ENCODE measurements at places on chromosomes 13 and 19.

DNA sequence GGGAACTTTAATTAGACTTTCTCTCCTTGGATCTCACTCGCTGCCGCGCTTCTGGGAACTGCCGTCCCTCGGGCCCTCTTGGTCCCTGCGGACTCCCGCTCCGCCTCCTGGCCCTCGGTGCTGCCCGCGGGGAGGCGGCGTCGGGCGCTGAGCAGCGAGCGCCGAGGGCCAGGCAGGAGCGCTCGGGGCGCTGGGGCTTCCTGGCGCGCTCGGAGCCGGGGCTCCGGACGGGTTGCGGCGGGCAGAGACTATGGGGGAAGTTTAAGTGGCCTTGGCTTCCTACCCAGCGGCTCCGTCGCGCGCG is 704 bp downstream of the CHST8 start:
- no peak for DNase-seq

DNA sequence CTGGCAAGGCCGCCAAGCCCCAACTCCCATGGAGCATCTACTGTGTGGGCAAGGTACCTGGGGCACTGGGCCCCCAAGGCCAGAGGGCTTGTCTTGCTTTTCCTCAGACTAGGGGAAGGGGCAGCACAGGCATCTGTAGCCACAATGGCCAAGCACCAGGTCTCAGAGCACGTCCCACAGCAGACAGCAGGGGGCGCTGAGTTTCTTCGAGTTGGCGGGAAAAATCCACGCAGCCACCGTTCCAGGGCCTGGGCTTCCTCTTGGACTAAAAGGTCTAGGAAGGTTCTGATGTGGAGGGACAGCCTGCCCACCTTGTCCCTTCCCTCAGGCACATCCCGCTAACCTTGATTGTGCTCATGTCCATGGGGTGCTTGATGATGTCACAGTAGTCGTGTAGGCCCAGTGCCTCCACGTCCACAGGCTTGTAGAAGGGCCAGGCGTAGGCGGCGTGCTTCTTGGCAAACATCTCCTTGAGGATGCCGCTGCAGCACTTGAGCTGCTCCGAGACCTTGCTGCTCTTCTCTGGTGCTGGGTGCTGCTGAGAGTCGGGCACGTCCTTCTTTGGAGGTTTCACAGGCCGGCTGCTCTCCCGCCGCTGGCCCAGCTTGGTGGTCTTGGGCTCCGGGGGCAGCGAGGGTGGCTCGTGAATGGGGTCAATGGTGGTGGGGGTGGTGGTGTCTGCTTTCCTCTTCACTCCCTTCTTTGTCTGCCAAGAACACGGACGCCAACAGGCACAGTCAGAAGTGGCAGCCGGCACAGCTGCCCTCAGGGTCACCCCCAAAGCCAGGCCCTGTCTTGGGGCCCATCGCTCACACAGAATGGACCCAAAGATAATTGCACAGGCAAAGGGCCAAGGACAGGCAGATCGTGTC is 32.0 kb upstream of the EPHX3 start:
- peak; percentile 86 for DNase-seq

DNA sequence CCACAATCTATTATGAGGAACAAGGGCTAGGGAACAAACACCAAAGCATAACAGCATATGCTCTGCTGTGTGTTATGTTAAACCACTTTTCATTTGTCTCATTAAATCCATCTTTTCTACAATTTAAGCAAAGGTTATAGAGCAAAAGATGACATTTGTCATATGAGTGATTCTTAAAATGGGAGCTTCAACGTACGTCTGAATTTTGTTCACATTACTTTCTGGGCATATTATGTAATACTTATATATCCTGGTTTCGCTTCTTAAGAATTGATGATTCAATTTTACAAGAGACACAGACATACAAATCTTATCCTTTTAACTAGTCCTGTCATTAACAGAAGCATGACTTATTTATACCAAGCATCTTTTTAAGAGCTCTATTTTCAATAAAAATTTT is 3.3 kb upstream of the TPP2 start:
- DNase-seq, result no peak

GRCh38 chr13:58080806-58081205 is 449.3 kb downstream of the PCDH17 start:
- DNase-seq, result no peak

GRCh38 chr13:103487841-103488240 is 421.6 kb upstream of the SLC10A2 start:
- no peak for DNase-seq

DNA sequence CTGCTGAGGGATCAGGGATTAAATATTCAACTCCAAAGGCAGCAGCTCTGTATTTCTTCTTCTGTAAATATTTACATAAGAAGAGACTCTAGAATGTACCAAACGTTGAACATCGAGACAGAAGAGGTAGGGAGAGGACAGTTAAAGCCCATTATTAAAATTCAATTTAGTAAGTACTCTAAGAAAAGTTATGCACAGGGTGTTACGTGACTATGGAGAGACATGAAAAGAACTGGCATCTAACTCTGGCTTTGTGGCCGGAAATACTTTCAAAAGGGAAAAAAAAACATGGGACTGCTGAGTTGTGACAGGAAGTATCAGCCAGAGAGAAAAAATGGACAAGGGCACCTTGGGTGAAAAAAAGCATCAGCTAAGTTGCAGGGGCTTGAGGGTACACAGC is 36.7 kb downstream of the LNX2 start:
- no peak for DNase-seq

DNA sequence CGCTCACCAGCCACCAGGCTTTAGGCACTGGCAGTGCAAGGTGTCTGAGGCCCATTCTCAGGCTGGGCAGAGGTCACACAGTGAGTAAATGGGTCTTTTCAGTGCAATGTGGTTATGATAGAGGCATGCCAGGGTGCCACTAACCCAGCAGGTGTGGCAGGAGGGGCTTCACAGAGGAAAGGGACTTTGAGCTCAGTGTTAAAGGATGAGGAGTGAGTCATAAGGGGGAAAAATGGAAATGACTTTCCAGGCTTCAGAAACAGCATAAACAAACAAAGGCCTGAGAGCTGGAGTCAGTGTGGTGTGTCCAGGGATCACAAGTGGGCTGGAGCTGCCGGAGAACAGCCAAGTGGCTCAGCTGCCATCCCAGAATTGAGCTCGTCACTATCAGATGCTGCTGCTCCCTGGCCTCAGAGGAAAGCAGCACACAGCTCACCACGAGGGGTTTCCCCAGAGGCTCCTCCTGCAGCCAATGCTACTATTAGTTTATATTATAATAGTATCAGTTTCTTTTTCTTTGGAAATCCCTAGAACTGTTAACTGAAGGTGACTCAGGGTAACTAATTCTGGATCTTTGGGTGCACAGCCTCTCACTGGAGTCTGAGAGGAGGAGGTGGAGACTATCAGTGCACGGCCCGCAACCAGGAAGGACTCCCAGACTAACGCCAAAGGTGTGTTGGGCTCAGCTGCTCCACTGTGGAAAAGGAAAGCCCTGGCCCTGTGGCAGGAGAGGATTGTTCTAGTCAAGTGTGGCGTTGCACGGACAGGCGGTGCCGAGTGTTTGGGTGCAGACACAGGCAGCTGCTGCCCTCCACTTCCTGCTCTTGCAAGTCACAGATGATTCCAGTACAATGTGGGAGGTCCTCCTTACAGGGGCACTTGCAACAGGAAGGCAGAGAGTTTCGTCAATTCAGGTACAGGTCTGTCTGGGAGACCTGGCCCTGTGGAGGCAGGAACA is 39.5 kb downstream of the DHRS12 start:
- peak; percentile 36 for DNase-seq

GRCh38 chr13:113817860-113818691 is 45.8 kb downstream of the GAS6 start:
- no peak for DNase-seq

GRCh38 chr13:35472323-35472881 is 4.1 kb downstream of the MAB21L1 start:
- no peak for DNase-seq

GRCh38 chr13:73450583-73450982 is 391.8 kb downstream of the KLF5 start:
- no peak for DNase-seq

- no peak for DNase-seq
Measured at GRCh38 chr13:50125304-50125553, 110.0 kb downstream of the KCNRG start.

DNA sequence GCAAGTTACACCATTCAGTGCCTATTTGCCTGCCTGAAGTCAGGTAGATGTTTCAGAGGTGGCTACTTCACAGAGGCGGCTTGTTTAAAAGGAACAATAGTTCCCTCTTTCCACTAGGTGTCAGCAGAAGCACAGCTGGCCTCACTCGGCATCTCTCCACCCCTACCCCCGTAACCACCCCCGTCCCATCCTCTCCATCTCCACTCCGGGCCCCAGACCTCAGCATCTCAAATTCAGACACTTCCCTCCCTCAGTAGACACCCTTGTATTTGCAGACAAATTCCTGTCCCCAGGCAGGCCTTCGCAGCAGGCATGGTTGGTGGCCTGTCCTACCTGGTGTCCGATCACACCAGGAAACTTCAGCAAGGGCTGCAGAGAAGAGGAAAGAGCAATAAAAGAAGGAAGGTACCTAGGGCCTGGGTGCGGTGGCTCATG is 9.1 kb upstream of the DPP9 start:
- DNase-seq, result peak; percentile 82

DNA sequence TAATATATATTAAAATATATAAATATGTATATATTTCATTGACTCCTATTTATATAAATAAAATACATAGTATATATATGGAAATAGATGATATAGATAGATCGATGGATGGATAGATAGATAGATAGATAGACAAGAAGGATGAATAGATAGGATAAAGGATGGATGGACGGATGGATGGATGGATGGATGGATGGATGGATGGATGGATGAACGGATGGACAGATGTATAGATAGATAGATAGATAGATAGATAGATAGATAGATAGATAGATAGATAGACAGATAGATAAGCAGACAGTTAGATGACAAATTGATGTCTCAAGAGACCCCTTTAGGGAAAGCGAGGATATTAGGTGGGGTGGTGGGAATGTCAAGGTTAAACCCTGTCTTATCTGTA is 15.1 kb downstream of the CYP4F11 start:
- DNase-seq, result no peak

- no peak for DNase-seq
Measured at GRCh38 chr13:98486412-98486811, 90.5 kb downstream of the STK24 start.

DNA sequence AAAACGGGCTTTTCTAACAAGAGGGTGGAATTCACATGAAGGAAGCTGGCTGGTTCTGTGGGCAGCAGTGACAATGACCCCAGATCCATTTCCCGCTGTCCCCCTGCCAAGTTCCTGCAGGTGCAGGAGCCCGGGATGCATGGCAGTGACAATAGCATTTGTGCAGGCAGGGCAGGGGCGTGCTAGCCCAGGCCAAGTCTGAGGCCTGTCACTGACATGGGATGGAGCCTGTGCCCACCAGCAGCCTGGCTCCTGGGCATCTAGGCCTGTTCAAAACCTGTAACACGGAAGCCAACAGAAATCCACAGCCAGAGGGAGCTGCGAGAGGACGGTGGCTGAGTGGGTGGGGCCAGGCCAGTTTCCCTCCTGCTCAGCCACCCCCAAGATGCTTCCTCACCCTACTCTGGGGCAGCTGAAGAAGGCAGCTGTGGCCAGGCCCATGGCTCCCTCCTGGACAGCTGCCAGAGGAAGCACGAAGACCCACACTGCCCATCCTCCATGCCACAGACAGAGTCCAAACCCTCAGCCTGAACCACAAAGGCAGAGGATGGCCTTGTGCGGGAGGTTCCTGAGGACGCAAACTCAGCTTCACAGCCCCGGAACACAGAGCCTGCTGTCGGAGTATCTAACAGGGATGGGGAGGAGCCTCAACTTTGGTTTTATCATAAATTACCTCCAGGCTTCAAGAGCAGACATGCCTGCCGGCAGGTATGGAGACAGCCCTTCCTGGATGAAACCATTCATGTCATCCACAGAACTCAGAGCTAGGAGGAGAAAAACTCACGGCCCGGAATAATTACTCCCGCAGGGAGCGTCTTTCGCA is 74.0 kb downstream of the CEBPG start:
- DNase-seq, result peak; percentile 73

DNA sequence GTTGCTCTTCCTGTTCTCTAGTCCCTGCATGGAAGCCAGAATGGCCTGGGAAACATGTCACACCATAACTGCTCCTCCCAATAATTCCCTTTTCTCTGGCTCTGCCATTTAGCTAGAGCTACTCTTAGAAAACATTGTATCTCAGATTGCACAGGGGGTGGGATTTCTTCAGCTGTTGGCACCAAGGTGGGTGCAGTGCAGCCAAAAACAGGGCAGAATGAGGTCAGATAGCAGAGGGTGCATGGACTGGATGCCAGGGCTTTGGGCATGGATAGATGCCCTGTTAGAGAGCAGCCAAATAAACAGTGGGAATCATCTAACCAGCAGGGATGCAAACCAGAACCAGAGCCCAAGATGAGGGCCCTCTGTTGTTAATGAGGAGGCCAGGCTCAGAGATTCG is 4.9 kb upstream of the AMER2 start:
- no peak for DNase-seq

GRCh38 chr19:42250183-42250665 is 4.7 kb downstream of the ERF start:
- no peak for DNase-seq

DNA sequence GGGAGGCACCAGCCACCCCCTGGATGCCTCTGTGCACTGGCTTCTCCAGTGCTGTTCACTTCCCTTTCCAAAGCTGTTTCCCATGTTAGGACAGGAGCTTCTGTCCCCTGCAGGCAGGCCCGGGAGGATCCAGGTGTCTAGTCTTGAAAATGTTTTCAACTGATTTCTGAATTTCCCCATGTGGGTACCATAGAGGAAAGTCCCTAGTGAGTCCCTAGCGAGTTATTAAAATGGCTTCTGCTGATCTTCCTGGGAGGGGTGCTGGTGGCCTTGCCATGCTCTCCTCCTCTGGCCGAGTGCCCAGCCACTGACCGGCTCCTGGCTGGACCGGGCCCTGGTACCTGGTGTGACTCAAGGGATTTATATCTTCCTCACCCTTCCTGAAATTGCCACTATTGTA is 5.2 kb upstream of the ANKRD10 start:
- no peak for DNase-seq

- DNase-seq, result no peak
Measured at GRCh38 chr19:46886546-46887239, 25.9 kb downstream of the ARHGAP35 start.

DNA sequence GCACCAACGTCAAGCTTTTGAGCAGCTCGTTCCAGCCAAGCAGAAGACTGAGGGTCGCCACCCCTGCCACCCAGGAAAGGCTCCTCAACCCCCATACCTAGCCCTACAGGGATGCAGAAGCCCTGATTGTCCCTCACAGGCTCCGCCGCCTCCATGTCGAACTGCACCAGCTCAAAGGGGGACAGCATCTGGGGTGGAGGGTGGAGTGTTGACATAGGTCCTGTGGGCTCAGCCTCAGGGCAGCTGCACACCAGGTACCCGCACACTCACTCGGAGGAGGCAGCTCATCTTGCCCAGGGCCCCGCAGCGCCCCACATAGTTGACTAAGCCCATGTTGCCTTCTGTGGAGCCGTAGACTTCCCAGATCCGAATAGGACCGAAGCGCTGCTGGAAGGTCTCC is 11.6 kb downstream of the SLC27A5 start:
- DNase-seq, result no peak

- no peak for DNase-seq
Measured at GRCh38 chr13:89153941-89154340, 1482.8 kb downstream of the SLITRK5 start.

GRCh38 chr19:17755977-17756670 is 4.8 kb downstream of the FCHO1 start:
- DNase-seq, result peak; percentile 46

- DNase-seq, result peak; percentile 23
Measured at GRCh38 chr19:10113964-10114650, 2.6 kb downstream of the P2RY11 start.

GRCh38 chr19:50341091-50341564 is 12.0 kb upstream of the KCNC3 start:
- no peak for DNase-seq

Data from hematopoietic multipotent progenitor cell treated with erythropoietin and hydrocortisone succinate and interleukin-3 and kit ligand, for 6 days (in vitro differentiated cells).